ENCODE measurements at places on chromosomes 7 and 10. TPM values are rescaled to one million over a fixed set of nuclear protein-coding genes. Genes with fewer than 3 reads are reported as not detected.

The RELN gene
- total RNA-seq: 8.5 TPM

The PNLIPRP3 gene
- total RNA-seq: not detected

The TET1 gene
- total RNA-seq: 103 TPM

The TIMM23 gene
- 86.3 TPM for total RNA-seq

The NXPH1 gene
- not detected for total RNA-seq

The CYP2C19 gene
- total RNA-seq: 0.22 TPM

The CLDN12 gene
- 57.6 TPM for total RNA-seq

Data from endodermal cell (in vitro differentiated cells).